ENCODE measurements at places on chromosomes 2 and 18.

- H3K27me3 ChIP-seq = peaks cover 55% of the 10 kb centered on the region
- H3K4me1 ChIP-seq = peaks cover 4% of the 10 kb centered on the region
- H3K36me3 ChIP-seq = no peaks in the 10 kb centered on the region
- no peak overlapping the region for H3K4me3 ChIP-seq
These were observed 31.1 kb downstream of the DOK1 start for GRCh38 chr2:74585406-74586185.

DNA sequence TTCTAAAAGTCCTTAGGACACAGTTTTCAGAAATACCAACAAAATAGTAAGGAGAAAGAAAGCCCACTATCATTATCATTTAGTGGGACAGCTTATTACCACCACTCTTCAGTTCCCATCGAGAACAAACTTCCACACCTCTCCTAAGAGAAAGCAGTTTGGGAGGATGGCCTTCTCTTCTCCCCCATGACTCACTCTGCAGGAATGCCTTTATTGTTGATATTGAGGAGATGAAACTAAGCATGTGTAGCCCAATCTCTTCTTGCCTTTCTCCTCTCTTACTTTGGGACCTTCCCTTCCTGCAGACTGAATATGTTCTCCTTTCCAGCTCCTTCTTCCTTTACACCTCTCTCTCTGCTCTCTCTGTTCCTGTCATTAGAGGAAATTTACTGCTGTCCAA, 30.0 kb upstream of the ERMN start:
- H3K27me3 ChIP-seq = peaks cover 3% of the 10 kb centered on the region
- DNase-seq = no peak
- no peaks in the 10 kb centered on the region for H3K36me3 ChIP-seq

DNA sequence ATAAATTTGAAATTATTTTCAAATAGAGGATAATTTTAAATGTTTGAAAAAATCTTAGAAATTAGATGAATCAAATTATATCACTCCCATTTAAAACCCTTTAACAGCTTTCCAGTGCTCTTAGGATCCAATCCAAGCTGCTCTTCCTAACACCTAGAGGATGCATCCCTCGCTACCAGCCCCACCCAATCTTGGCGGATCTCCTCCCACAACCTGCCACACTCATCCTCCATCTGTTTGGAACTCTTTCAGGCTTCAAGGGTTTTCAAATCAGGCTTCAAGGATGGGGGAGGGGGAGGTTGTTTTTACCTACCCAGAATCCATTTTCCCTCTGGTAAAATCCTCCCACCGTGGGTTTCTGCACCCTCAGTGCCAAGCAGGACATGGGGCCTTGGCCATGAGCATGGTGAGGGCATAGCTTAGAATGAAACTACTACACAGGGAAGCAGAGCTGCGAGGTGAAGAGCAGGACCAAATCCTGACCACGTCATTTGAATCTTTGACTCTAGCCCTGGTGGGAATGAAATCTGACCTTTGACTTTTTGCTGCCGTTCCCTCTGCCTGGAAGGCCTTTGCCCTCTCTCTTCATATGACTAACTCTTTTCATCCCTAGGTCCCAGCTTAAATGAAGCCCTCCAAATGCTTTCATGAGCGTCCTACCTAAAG, 113.0 kb upstream of the MAPRE2 start:
- H3K4me3 ChIP-seq = no peak overlapping the region
- H3K4me1 ChIP-seq = peaks cover 15% of the 10 kb centered on the region
- DNase-seq = no peak
- peaks cover 3% of the 10 kb centered on the region for H3K36me3 ChIP-seq
- H3K27me3 ChIP-seq = peaks cover 7% of the 10 kb centered on the region
- no peak overlapping the region for H3K27ac ChIP-seq

DNA sequence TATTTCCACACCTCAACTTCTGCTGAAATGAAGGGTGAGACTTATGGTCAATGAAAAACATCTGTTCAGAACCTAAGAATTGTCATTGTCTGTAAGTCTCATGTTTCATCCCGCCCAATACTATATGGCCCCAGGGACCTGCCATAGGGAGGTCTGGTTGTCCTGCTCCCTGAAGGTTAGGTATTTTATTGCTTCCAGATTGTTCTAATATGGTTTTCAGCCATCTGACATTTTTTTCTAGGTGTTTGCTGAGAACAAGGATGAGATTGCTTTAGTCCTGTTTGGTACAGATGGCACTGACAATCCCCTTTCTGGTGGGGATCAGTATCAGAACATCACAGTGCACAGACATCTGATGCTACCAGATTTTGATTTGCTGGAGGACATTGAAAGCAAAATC, 7.3 kb downstream of the XRCC5 start:
- DNase-seq = peak; percentile 14
- H3K27ac ChIP-seq = peak overlapping the region; percentile 100
- H3K36me3 ChIP-seq = peaks cover 85% of the 10 kb centered on the region
- peaks cover 67% of the 10 kb centered on the region for H3K4me1 ChIP-seq

GRCh38 chr2:124805060-124805459, 780.0 kb downstream of the CNTNAP5 start:
- peaks cover 6% of the 10 kb centered on the region for H3K27me3 ChIP-seq
- H3K36me3 ChIP-seq = no peaks in the 10 kb centered on the region
- DNase-seq = no peak
- no peak overlapping the region for H3K27ac ChIP-seq

- H3K4me3 ChIP-seq = no peak overlapping the region
- H3K27ac ChIP-seq = no peak overlapping the region
- H3K27me3 ChIP-seq = peaks cover 26% of the 10 kb centered on the region
- peaks cover 35% of the 10 kb centered on the region for H3K4me1 ChIP-seq
- DNase-seq = no peak
These were observed 47.0 kb upstream of the TTC39C start for GRCh38 chr18:23967321-23968089.

Data from nephron progenitor cell (in vitro differentiated cells).